ENCODE measurements at places on chromosomes 2 and 18. TPM values are rescaled to one million over a fixed set of nuclear protein-coding genes. Genes with fewer than 3 reads are reported as not detected.

Gene ALPP
- 19.2 TPM for total RNA-seq

Gene PLA2R1
- total RNA-seq: 2.7 TPM

Gene MOCOS
- 0.39 TPM for total RNA-seq

Gene TRAK2
- total RNA-seq: 33.8 TPM

Gene CDK5R2
- not detected for total RNA-seq

Gene PRKAG3
- not detected for total RNA-seq

Gene SERPINB3
- total RNA-seq: not detected

Gene KYNU
- total RNA-seq: 0.98 TPM

Gene LRRFIP1
- 127 TPM for total RNA-seq

Gene ZNF396
- total RNA-seq: 2.0 TPM

Gene CROCC2
- total RNA-seq: not detected

Gene FHOD3
- total RNA-seq: not detected

Gene CCDC68
- 0.43 TPM for total RNA-seq

Gene AGBL5
- 41.2 TPM for total RNA-seq

Gene FOXD4L1
- not detected for total RNA-seq

Gene GCG
- total RNA-seq: not detected

Gene C2orf72
- under 0.01 TPM for total RNA-seq

Gene DLGAP1
- not detected for total RNA-seq

Gene CPO
- total RNA-seq: not detected

Gene STPG4
- 1.2 TPM for total RNA-seq

Gene PIEZO2
- total RNA-seq: under 0.01 TPM

Gene ACSL3
- 280 TPM for total RNA-seq

Gene CD302
- total RNA-seq: 0.87 TPM

Gene CIAO1
- total RNA-seq: 78.5 TPM

Gene FTCDNL1
- total RNA-seq: 0.79 TPM

Gene SERPINB13
- total RNA-seq: not detected

Gene RND3
- 111 TPM for total RNA-seq

Gene PSTPIP2
- 9.2 TPM for total RNA-seq

Gene HOXD12
- not detected for total RNA-seq

Gene IKZF2
- 41.8 TPM for total RNA-seq

Gene MARCO
- not detected for total RNA-seq

Gene CXCR4
- total RNA-seq: not detected

Gene HOXD9
- not detected for total RNA-seq

Gene ADRA2B
- 0.22 TPM for total RNA-seq

Gene HRH4
- not detected for total RNA-seq

Measured in placental epithelial cell (primary cell).